Hypothalamus (tissue), 51 donors: ENCODE measurements at places on chromosomes 1 and 21.

- DNase-seq, result no peak
Measured at GRCh38 chr1:62672029-62672428, 16.2 kb downstream of the DOCK7 start.

DNA sequence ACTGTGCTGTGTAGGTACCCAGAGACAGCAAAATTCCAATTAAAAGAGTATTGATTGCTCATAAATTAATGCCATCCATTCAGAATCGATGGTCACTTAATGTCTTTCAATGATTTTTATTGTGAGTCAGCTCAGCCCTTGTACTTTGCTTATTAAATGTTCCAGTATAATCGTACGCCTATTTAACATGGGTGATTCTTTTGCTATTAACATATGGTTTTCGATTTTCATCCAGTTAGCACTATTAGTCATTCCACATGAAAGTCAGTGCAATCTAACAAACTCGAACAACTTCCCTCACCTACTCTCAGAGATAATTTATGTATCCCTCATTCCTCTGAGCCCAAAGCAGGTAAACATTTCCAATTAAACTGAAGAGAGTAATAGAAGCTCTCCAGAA is 109.6 kb upstream of the APP start:
- DNase-seq, result no peak

- DNase-seq, result no peak
Measured at GRCh38 chr1:33599516-33600115, 127.2 kb downstream of the ZSCAN20 start.

DNA sequence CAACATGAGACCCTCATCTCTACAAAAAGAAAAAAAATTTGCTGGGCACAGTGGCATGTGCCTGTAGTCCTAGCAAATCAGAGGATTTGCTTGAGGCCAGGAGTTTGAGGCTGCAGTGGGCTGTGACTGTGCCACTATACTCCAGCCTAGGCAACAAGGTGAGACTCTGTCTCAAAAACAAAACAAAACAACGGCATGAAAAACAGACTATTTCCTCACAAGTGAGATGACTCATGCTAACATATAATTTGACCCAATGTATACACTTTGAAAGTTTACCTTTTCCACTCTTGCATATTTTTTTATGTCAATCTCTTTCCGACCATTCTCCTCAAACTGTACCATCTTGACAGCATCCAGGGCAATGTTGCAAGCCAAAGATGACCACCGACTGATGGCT is 17.5 kb downstream of the CCT3 start:
- DNase-seq, result no peak

- no peak for DNase-seq
Measured at GRCh38 chr1:98988904-98989555, 15.6 kb downstream of the PLPPR5 start.

DNA sequence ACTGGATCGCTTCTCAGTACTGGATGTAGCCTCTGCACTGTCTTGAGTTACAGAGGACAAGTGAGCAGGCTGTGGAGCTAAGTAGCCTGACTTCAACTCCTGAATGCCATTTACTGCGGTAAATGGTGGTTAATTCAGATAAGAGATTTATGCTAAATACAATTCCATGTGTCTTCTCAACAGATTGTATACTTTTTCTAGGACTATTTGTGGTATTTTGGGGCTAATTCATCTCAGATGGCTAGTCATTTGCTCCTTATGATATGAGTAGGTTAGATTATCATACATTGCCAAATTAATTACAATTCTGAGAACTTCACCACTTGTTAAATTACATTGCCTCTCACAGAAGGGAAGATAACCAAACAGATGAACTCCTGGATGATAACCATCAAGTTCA is 90.5 kb downstream of the NTNG1 start:
- no peak for DNase-seq

DNA sequence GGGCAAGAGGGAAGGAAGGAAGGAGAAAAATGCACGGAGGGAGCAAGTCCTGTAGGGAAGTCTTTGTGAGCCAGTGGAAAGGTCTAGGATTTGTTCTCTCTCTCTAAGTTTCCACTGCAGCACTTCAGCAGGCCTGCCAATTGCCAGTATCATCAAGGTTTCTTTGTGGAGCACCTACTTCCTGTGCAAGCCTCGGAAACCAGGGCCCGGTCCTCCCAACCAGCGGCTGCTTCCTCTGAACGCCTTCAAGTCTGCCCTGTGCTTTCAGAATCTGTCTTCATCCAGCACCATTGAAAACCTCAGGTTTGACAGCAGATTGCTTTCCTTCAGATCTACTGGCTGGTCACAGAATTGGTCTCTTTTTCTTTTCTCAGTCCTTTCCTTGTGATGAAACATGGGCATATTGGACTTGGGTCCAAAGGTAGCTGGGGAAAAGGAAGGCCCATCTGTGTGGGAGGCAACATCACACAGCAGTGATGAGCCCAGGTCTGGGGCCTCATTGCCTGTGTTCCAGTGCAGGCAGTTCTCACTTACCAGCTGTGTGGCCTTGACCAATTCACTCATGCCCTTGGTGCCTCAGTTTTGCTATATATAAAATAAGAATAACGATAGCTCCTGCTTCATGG is 144.5 kb downstream of the SEC16B start:
- DNase-seq, result no peak
